ENCODE measurements at places on chromosomes 4 and X.
A peak's percentile ranks its signal among the peaks of the same experiment; 100 is the strongest.

DNA sequence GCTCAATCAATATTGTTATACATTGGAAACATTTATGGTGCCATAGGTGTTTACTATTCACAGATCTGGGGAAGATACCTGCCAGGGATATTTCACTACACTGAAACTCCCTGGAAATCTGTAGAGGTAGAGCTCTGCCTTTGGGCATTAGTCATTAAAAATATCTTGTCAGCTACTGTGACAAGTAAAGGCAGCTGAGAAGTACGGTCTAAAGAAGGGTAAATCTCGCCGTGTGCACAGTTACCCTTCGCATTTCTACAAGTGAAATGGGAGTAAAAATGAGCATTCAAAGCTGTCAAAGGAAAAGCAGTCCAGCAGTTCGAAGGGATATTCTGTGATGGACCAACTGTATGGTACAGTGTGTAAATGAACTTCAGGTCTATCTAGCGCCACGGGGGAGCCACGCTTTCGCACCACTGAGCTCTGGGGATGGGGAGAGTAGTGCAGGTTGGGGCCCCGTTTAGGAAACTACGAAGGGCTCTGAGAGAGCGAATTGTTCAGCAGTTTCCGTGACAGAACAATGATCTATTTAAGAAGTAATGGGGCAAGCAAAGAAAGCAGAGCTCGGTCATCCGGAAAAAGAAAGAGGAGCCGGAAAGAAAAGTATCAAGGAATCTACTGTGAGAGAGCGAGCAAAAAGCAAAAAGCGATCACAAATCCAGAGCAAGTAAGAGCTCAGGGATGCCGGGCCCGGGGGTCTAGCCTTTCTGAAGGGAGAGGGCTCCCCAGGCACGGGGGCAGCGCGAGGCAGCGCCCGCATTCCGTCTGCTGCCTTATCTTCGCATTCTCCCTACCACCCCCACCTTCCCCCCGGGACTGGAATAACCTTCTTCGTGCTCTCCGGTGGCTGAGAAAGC lies 646 bp downstream of the TIGD4 start:
- peak; percentile 28 for DNase-seq

- peak; percentile 14 for DNase-seq
These were observed 1547.4 kb upstream of the TENM3 start for GRCh38 chr4:180695851-180696250.

DNA sequence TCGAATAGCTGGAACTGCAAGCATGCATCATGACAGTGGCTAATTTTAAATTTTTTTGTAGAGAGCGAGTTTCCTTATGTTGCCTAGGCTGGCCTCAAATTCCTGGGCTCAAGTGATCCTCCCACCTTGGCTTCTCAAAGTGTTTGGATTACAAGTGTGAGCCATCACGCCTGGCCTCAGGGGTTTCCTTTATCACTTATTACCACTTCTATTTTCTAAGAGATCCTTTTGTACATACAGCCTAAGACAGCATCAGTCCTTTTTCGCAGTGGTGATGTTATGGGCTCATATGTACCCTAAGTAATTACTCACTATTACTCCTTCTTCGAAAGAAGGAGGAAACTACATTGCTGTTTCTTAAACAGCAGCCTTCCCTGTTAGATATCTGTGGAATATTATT lies 54.1 kb upstream of the CDKN2AIP start:
- DNase-seq, result no peak

DNA sequence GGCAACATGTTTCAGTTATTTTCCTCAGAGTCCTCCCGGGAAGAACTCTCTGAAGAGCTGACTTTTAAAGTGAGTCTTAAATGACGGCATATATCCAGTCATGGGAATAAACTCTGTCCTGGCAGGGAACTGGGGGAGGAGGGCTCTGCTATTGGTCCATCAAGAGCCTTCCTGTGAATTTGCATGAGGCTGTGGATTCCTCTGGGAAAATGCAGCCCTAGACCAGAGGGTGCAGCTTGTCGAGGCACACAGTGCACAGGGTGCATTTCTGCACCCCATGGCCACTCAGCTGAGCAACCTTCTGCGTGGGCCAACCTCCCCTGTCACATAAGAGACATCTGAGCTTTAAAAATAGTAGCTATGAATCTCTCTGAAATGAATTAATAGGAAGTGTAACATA lies 360.0 kb downstream of the GALNTL6 start:
- no peak for DNase-seq

DNA sequence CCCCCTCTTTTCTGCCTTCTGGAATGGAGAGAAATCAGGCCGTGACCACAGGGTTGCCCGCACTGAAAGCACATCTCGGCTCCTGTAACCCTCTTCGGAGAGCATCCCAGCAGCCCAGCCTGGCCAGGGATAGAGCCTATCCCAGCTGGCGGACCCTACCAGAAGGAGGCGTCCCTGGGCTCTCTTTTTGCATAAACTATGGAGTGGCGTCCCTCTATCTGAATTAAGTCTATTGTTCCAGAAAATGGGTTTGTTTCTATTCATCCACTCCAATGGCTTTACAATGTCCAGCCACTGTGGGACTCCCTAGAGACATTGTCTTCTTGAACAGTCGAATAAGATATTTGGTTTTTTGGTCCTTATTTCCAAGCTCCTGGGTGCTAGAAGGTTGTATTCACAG lies 689 bp upstream of the NHSL2 start:
- no peak for DNase-seq

DNA sequence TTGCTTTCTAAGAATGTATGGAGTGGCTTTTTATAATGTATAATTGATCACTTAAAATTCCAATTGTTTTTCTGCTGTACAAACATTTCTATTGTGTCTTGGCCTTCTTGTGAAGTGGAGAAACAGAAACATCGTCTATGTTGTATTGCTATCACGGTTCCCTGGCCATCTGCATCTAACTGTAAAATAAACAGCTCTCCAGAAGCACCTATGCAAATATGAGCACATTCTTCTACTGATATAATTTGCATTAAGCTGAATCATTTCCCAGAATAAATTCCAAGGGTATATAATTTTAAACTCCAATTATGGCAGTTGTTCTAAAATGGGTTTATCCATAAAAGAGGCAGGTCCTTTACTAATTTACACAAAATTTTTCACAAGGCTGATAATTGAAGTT lies 261.6 kb upstream of the STS start:
- DNase-seq, result no peak

DNA sequence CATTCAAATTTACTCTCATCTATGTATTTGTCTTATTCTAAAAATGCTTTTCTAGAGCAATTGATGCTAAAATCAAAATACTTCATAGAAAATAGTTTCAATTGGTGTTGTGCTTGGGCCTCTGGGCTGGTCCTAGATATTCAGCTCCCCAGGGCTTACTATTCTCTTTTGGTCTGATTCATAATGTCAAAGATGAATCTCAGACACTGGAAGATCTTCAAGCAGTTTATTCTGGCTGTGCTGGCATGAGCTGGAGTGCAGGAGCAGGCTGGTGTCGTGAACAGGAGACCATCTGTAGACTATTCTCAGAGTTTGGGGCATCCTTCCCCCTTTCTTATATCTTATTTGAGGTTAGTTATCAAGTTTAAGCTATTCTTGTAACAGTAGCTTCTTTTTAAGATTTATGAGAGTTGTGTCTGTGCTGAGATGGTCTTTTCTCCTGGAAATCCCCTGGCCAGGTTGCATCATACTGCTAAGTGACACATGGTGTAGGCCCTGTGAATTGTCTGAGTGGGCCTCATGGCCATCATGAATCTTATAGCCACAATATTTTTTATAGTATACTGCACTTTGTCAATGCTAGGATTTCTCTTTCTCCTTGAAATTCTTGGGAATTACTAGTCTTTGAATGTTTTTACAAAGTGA lies 1624.0 kb upstream of the IGFBP7 start:
- no peak for DNase-seq

DNA sequence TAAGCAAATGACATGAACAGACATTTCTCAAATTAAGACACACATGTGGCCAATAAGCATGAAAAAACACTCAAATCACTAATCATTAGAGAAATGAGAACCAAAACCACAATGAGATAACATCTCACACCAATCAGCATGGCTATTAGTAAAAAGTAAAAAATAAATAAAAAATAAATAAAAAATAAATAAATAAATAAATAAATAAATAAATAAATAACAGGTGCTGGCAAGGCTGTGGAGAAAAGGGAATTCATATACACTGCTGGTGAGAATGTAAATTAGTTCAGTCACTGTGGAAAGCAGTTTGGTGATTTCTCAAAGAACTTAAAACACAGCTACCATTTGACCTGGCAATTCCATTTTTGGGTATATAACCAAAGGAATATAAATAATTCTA lies 167.1 kb upstream of the CNKSR2 start:
- DNase-seq, result no peak

DNA sequence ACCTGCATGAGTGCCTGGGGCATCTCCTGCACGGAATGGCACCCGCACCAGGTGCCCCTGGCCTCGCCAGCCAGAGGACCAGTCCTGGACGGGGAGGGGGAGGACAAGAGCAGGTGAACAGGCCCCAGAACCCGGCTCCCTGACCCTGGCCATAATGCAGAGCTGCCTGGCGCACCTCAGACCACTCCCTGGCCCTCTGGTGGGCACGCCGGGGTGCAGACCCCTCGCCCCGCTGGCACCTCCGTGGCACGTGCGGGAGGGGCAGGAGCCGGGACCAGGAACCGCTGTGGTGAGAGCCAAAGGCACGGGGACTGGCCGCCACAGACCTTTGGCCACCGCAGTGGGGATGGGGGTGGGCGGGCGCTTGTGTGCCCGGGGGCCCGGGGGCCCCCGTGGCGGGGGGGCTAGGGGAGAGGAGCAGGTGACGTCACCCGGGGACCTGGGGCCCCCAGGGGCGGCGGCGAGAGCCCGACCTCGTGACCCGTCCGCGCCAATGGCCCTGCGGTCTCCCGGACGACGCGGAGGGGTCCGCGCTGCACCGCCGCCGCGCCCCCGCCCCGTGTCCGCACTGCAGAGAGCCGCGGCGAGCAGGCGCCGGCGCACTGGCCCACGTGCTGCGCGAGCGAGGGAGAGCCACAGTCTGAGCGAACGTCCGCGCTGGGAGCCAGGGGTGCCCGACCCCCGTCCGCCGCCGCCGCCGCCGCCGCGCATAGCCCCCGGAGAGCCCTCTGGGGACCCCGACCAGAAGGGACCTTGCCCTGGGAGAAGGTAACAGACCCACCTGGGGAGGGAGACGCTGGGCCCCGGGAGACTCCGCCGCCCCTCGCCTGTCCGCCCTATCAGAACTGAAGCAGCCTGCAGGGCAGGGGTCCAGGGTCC lies at the start of gene PNMA3:
Gene PNMA3, plus strand, starts transcription at position 600 of the 879 bp plus-strand sequence. CDS start 586 bp downstream, outside the sequence.
- DNase-seq, result no peak

GRCh38 chrX:39601231-39602177 lies 496.3 kb downstream of the BCOR start:
- no peak for DNase-seq

- no peak for DNase-seq
These were observed 45.5 kb downstream of the MAGEA9 start for GRCh38 chrX:149827254-149827653.

- no peak for DNase-seq
These were observed 82.8 kb upstream of the BOD1L1 start for GRCh38 chr4:13710246-13710885.

GRCh38 chr4:184298254-184298653 lies 80.6 kb upstream of the ENPP6 start:
- DNase-seq, result no peak

DNA sequence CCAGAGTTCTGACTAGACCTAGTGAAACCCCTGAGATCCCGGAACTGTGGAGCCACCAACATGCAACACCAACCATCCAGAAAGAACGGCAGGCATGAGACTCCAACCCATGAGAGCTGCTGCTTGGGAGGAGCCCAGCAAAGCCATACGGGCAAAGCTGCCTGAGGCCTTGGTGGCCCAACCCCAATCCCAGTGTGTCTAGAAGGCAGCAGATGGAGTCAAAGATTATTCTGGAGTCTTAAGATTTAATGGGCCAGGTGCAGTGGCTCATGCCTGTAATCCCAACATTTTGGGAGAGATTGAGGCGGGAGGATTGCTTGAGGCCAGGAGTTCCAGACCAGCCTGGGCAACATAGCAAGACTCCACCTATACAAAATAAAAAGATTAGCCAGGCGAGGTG lies 49.2 kb upstream of the PDK3 start:
- no peak for DNase-seq

DNA sequence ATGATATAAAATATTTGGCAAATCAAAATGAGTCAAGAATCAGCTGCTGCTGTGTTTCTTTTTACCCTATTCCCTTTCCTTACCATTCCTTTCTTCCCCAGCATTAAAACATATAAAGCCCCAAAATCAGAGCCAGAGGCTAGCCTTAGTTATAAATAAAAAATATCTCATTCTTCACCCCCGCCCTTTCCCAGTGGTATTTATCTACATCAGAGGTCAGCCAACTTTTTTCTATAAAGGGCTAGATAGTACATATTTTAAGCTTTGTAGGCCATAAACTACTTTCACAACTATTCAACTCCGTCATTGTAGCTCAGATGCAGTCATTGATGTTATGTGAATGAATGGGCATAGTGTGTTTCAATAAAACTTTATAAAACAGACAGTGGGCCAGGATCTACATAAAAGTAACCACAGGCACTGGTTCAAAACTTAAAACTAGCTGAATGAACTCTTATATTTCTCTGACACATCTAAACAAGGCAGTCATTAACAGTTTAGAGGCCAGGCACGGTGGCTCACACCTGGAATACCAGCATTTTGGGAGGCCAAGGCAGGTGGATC lies 30.5 kb upstream of the TCEANC start:
- no peak for DNase-seq

- no peak for DNase-seq
These were observed 1.6 kb downstream of the RP2 start for GRCh38 chrX:46838486-46838870.

- no peak for DNase-seq
These were observed 61.5 kb upstream of the UCP1 start for GRCh38 chr4:140630246-140630645.

DNA sequence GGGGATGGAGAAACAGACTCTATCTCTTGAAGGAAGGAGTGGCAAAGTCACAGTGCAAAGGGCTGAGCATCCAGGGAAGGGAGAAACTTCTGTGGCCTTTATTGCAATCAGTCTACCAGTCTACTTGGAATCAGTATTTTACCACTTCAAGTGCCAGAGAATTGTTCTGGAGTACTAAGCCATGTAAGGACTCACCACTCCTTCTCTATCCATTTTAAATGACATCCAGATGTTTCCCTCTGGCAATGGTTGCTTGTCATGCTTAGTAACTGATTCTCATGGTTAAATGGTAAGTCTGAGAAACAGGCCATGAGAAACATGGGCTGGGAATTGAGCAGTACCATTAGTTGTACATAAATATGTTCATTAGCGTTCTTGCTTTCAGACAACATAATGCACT lies 21.1 kb upstream of the SMIM10 start:
- DNase-seq, result no peak
